ENCODE measurements at places on chromosomes 2 and 18. TPM values are rescaled to one million over a fixed set of nuclear protein-coding genes. Genes with fewer than 3 reads are reported as not detected.
A peak's percentile ranks its signal among the peaks of the same experiment; 100 is the strongest.

GRCh38 chr18:961644-962355 is 57.1 kb downstream of the ADCYAP1 start:
- DNase-seq, result peak; percentile 48

DNA sequence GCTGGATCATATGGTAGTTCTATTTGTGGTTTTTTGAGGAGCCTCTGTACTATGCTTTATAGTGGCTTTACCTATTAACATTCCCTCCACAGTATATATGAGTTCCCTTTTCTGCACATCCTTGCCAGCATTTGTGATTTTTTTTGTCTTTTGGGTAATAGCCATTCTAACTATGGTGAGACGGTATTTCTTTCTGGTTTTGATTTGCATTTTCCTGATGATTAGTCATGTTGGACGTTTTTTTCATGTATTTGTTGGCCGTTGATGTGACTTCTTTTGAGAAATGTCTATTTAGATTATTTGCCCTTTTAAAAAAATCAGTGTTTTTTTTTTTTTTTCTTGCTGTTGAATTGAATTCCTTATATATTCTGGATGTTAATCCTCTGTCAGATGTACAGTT is 31.1 kb downstream of the ACTR3 start:
- no peak for DNase-seq

- no peak for DNase-seq
Measured at GRCh38 chr2:191610756-191611155, 67.2 kb upstream of the NABP1 start.

DNA sequence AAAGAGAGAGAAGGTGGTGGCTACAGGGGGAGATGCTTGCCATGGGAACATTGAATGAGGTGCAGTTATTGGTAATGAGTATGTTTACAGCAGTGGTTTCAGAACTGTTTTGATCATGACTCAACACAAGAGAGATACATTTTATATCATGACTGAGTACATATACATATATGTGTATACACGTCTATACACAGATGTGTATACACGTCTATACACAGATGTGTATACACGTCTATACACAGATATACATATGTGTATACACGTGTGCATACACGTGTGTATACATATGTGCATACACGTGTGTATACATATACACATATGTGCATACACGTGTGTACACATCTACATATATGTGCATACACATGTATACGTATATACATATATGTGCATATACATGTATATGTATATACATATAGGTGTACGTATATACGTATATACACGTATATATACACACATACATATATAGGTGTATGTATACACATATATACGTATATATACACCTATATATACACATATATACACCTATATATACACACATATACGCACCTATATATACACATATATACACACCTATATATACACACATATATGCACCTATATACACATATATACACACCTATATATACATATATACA is 518.5 kb downstream of the TSN start:
- DNase-seq, result no peak

DNA sequence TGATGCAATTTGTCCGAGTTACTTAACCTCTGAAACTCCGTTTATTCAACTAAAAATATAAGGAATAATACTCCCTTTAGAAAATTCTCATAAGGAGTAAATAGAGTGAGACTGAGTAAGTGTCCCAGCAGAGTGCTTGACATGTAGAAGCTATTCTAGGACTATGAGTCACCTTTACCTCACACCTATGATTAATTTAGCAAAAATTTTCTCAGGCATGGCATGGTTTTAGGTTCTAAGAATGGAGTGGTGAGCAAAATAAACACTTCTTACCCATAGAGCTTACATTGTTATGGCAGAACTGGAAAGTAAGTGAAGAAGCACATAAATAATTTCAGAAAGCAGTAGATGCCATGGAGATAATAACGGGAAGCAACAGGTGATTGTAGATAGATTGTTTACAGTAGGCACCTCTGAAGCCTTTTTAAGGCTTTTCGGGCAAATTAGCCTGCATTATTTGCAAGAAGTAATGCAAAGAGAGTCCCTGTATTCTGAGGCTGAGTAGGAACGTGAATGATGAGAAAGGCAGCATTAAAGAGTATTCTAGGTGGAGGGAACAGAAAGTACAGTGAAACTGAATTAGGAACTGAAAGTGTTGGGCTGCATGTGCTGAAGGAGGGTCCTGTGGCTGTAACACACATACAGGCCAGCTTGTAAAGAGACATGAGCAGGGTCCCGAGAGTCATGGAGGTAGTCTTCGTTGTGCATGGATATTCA is 209.2 kb downstream of the ZNF407 start:
- no peak for DNase-seq

DNA sequence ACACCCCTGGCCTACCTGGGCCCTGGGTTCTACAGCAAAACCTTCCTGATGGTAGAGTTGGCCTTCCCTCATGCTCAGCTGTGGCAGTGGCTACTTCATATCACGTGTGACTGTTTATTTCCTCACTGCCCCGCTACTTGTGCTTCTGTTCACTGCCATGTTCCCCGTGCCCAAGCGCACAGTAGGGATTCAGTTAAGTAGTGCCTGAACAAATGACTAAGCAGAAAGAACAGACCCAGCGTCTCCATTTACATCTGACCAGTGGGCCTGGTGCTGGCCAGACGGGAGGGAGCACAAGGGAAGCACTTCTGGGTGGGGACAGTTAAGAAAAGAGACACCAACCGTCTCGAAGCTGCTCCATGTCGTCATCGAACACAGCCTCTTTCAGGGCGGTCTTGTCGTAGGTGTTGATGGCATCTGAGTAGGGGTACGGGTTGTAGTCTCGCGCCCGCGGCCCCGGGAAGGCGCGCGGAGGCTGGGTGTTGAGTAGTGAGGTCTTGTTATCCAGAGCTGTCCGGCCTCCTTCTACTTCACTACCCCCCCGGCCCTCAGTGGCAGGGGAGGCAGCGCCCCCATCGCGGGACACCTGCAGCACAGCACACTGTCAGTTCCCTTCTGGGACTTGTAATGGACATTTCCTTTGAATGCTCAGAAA is 82.4 kb upstream of the TFCP2L1 start:
- no peak for DNase-seq

Gene LAMA3
- total RNA-seq, result 1.7 TPM

Gene LDLRAD4
- 34.1 TPM for total RNA-seq

Gene CREB1
- 76.8 TPM for total RNA-seq

Gene SLC5A7
- total RNA-seq, result not detected

Data from endothelial cell (in vitro differentiated cells).